ENCODE measurements at places on chromosomes 1 and 21.

GRCh38 chr1:31266547-31266946, 26.9 kb upstream of the NKAIN1 start:
- no peak for DNase-seq

DNA sequence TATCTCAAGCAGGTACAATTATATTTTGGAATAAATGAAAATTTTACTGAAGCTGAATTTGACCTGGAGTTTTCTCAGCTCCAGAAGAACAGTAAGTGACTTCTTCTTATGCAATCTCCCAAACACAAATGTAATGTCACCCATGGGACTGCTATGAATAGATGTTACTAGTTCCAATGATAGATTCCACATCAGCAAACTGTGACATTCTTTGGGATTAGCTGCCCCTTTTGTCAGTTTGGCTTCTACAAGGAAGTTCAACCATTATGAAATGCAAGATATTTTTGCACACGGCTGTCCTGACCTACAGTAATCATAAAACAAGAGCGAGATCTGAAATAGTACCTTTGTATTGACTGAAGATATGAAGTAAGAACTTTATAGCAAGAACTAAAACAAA, 27.8 kb upstream of the TSNAX start:
- DNase-seq, result no peak

- no peak for DNase-seq
These were observed 29.4 kb downstream of the KCNK2 start for GRCh38 chr1:215111916-215112315.

DNA sequence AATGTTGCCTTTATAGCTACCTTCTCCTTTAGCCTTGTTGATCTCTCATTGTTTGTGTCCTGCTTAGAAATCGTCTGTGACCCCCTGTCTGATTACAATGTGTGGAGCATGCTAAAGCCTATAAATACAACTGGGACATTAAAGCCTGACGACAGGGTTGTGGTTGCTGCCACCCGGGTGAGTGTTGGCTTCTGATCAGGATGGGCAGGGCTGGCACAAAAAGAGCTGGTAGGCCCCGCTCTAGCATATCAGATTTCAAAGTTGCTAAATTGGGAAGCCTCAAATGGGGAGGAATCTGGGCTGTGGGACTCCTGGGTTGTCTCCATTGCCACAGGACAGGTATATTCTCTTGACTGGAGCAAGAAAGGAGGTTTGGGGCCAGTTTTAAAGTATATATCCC, 8.4 kb downstream of the NCSTN start:
- no peak for DNase-seq

GRCh38 chr1:14897997-14898645, 255.4 kb upstream of the TMEM51 start:
- no peak for DNase-seq
